ENCODE measurements at places on chromosomes 12 and 14.

GRCh38 chr14:36768638-36769337, 107.1 kb downstream of the PAX9 start:
- DNase-seq = no peak

GRCh38 chr12:122366685-122367475, 55.6 kb downstream of the CLIP1 start:
- peak; percentile 72 for DNase-seq

DNA sequence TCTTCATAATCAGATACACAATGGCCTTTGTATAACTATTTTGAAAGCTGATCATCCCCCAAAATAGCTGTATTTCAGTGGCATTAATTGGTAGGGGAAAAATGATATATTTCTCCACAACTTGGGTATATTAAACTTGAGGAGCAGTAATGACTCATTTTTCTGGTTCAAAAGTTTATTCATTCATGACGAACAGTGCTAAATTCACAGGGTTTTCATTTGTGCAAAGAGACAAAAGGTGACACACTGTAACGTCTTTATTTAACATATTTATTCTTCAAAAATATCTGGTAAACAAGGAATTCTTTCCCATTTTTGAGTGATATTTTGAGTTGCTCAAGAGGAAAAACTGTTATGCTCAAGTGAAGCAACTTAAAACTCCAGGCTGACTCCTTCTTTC, 415.5 kb upstream of the SOX5 start:
- DNase-seq = no peak

GRCh38 chr14:105479431-105480158, 5.0 kb downstream of the CRIP2 start:
- DNase-seq = no peak

GRCh38 chr14:104332634-104333270, 194.4 kb downstream of the KIF26A start:
- DNase-seq = no peak

- DNase-seq = no peak
Observed at GRCh38 chr14:69363964-69364363, 34.1 kb downstream of the ERH start.

DNA sequence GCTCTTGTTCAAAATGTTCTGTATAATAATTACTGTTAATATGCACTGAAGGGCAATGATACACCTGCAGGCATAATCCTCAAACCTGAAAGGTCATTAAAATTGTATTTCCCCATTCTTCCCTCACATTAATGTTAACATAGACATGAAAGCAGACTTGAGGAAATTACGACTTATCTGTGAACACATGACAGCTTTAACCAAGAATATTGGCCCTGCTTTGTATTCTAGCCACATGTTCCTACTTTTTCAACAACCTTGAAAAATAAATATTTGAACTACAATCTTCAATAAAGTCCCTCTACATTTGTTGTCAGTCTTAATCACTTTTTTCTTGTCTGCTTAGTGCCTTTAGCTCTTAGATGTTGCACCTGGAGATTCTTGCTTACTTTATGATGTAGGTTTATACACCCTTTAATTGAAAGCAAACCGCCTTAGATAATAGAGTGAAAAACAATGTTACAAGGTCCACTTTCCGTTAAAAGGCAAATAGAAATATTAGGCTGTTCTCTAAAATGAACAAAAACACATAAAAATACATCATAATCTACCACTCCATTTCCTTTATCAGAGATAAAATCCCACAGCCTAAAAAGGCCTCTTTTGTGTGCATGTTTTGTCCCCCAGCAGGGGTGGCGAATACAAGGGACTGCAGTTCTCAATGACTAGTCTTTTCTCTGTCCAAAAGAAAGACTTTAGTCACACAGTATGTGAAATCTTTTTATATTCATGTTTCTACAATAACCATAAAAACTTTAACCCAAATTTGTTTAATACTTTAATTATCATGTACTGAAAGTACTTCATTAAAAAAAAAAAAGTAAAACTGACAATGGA, 55.9 kb downstream of the ZFC3H1 start:
- no peak for DNase-seq

- peak; percentile 96 for DNase-seq
Observed at GRCh38 chr12:94074980-94075629, 73.3 kb upstream of the PLXNC1 start.

GRCh38 chr14:59425322-59425935, 39.8 kb downstream of the GPR135 start:
- DNase-seq = peak; percentile 93

DNA sequence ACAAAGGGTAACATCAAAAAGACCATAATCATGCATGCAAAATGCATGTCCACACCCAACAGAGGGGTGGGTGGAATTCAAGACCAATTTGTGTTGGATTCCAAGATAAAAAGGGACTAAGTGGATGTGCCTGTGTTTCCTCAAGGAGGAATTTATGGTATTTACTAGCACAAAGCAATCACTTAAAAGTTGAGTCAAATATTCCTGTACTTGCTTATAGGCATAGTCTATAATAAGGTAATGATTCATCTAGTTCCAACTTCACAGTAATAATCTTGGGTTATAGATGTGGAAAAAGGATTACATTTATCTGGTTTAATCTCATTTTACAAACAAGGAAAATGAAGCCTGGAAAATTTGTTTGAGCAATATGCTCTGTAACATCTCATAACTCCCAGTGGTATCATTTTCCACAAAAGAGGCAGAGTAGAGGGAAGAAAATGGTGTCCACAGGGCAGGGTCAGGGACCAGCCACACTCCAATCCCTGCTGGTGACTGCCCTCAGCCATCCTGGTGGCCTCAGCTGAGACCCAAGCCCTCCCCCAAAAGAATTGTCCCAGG, 80.8 kb upstream of the REP15 start:
- DNase-seq = no peak

DNA sequence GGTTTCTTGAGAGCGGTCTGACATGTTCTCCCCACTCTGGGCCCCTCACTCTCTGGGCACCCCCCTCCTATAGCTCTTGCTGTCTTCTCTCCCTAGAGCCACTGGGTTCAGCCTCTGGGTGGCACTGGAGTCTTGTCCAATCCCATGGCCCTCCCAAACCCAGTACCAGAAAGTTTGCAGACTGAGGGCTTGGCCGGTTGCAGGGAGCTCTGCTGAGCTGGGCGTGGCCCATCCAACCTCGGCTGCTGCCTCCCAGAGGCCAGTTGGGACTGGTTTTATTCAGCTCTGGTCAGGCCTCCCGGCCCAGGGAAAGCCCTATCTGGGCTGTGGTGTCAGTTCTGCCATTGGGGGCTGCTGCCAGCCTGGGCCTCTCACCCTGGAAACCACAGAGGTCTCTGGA, 37.9 kb downstream of the ISCA2 start:
- DNase-seq = peak; percentile 47

- no peak for DNase-seq
Observed at GRCh38 chr12:50647031-50647430, 116.9 kb upstream of the ATF1 start.

- DNase-seq = no peak
Observed at GRCh38 chr14:21133901-21134300, 22.0 kb downstream of the OR5AU1 start.

GRCh38 chr12:107436376-107436775, 249.2 kb upstream of the PWP1 start:
- no peak for DNase-seq

DNA sequence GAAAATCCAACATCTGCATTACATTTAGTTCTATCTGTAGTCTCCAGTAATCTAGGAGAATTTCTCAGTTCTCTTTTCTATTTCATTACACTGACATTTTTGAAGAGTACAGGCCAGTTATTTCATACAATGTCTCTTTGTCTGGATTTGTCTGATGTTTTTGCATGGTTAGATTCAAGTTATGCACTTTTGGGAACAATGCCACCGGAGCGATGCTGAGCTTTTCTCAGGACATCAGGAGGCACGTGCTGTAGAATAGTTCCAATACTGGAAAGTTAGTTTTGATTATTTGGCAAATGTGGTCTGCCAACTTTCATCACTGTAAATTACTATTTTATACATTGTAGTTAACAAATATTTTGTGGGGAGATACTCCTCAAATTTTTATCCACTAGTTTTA, 43.1 kb downstream of the ALDH1L2 start:
- DNase-seq = peak; percentile 85

Measured in muscle of leg (tissue), 16 donors.